ENCODE measurements at places on chromosomes 3 and 15.

DNA sequence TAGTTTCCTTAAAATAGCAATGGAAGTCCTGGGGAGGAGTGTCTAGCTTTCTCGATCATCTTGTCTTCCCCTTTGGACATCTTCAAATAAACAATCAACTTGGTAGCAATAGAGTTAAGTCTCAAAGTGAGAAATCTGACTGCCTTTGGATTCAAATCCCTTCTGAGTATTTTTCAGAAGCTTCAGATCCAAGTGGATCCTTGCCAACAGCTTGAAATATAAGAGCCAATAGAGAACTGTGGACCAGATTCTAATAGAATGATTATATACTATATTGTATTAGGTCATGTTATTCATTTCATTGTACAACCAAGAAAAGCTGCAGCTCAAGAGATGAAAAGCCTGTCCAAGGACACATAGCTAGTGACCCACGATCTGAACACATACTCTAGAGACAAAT lies 60.2 kb downstream of the SYNPR start:
- no peak for DNase-seq

DNA sequence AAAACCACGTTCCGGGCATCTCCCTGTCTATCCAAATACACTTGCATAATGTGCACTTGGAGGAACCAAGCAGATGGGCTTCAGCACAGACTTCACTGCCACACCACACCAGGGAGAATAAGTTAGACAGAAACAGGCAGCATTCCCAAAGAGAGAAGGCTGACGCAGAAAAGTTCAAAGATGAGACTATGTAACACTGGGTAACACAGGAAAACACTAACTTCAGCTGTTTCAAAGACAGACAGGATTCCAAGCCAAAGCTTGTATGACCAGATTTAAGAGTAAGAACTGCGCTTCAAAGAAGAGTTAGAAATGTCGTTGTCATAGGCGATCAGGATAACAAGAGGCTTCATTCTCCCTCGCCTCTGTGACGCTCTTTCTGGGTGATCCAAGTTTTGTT lies 19.9 kb downstream of the SLC51A start:
- DNase-seq, result no peak

DNA sequence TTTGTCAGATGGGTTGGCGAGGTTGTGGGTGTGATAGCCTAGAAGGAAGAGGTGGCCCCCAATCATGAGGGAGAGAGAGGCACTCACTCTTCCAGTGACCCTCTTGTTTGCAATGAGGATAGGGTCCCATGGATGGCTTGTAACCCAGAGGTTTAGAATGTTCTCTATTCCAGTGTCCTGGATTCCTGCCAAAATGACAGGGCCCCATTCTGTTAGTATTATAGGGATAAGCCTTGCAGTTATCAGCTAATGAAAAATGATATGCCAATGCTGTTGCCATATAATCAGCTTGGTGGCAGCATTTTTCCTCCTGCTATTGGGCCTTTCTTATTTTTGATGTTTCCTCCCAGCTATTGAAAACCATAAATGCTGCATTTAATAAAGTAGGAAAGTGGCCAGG lies 23.3 kb upstream of the SENP7 start:
- no peak for DNase-seq

DNA sequence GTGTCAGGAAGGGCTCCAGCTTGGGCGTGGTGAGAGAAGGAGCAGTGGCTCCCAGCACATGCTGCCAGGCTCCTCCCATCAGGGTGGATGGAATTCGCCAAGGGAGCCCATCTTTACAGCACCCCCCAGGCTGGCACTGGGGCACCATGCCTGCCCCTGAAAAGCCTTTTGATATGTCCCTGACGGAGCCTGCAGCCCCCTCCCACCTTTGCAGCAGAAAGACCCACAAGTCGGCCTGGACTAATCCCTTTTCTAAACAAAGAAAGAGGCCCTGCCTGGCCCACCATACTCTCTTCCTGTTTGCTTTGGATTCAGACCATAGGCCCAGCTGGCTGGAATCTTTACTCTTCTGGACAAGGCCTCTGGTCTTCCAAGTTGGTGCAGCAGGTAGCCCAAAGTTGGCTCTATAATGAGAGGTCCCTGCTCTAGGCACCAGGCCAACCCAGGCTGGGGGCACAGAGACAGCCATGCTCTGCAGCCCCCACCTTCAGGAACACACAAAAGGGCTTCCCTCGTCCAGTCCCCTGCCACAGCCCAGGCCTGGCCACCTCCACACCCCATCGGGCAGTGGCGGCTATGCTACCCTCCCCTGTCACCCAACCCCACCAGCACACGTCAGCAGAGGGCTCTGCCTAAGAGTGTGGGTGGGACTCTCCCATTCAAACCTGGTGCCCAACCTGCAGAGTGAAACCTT lies 5.4 kb downstream of the ANPEP start:
- no peak for DNase-seq
